ENCODE measurements at places on chromosomes 1 and 21.

DNA sequence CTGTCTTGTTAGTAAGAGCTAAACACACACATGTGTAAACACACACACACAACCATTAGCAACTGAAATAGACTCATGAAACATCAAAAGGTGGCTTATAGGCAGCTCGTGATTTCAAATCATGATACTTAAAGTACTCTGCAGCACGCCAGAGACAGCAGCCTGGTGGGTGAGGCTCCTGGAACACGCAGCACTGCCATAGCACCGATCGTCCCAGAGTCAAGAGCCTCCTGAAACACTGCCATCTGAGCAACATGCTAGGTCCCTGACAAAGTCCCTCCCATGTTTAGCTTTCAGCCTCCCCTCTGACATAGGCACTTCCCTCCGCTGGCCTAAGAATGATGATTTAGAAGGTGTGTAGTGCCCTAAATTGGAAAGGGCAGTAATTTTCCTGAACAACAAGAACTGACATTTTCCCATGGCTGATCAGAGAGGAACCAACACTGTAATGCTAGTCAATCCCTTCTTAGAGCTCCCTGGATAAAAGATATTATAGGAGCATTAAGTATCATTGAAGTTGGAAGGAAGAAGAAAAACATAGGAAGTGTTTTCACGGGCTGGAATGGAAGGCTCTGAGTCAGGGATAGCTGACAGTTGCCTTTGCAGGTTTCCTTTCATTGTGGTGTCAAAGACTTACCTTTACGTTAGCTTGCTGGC is 14.1 kb upstream of the DPT start:
- DNase-seq = no peak

GRCh38 chr1:153734396-153735089 is 6.7 kb downstream of the INTS3 start:
- DNase-seq = peak; percentile 18

DNA sequence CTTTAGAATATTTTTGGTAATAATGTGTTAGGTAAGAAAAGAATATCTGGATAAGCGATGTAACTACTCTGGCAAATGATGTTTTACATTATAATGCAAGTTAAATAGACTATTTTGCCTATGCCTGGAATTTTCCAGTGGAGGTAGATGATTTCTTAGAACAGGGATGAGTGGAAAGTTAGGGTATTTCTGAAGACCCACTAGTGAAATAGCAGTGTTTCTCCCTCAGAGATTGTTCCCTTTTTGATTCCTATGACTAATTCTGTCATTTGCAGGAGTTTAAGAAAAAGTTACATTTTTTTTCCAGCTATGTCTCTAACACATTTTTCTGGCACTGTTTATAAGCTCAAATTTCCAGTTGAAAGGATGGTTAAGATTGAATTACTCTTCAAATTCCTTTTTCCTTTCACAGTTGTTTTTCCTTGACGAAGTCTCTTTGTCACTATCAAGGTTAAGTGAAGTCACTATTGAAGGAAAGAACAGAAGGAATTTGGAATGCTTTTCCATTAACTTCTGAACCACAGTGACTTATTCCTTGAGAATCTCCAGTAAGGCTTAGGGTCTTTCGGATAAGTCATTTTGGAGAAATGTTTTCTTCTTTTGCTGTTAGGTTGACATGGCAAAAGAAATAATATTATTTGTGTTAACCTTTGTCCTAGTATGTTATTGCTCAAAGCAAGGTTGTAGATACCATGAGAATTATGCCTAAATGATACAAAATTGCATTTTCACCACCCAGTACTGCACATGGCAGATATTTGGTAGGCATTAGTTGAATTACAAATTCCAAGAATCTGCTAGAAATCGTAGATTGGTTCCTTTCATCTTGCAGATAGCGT is 42.9 kb upstream of the ZNF326 start:
- DNase-seq = no peak

GRCh38 chr21:25848309-25848708 is 113.5 kb downstream of the GABPA start:
- DNase-seq = no peak

GRCh38 chr1:147089457-147089856 is 82.8 kb downstream of the PRKAB2 start:
- DNase-seq = no peak

DNA sequence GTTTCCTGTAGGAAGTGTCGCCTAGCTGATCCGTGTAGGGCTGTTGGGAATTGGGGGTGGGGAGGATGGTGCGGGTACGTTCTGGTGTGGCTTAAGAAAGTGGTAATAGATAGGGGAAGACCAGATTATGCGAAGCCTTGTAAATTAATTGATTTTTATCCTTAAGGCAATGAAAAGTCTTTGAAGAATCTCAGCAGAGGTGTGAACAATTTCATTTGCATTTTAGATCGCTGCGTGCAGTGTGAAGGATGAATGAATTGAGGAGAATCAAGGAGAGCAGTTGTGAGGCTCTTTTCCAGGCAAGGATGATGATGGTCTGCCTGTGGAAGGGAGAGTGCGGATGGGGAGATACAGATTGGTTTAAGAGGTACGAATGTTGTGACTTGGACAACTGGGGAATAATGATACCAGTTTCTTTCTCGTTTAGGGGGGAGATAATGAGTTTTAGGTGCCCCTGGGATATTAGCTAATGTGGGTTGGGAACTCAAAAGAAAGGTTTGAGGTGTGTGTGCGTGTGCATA is 813 bp upstream of the DEDD start:
- DNase-seq = no peak

DNA sequence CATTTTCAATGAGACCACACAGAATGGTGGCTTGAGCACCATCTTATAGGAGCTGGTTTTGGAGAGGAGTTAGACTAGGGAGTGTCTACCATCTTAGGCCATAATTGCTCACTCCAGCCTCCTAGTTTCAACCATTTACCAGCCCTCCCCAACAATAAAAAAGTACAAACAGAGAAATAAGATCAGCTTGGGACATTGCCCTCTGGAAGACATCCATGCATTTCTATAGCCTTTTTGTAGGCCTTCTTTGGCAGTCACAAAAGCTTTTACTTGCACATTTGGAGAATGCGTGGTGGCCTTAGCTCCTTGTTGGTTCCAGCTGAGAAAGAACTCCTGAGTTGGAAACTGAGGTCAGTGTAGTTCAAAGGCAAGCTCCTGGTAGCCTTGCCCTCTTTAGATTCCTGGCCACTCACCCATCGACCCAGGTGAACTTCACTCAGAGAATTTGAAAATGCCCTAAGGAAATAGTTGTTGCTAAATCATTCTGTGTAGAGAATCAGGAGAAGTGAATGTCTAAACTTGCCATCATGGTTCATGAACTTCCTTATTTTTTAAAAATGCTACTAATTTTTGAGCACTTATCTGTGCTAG is 301.7 kb upstream of the PROX1 start:
- no peak for DNase-seq

- peak; percentile 63 for DNase-seq
Observed at GRCh38 chr1:74689621-74690363, 16.2 kb upstream of the ERICH3 start.

DNA sequence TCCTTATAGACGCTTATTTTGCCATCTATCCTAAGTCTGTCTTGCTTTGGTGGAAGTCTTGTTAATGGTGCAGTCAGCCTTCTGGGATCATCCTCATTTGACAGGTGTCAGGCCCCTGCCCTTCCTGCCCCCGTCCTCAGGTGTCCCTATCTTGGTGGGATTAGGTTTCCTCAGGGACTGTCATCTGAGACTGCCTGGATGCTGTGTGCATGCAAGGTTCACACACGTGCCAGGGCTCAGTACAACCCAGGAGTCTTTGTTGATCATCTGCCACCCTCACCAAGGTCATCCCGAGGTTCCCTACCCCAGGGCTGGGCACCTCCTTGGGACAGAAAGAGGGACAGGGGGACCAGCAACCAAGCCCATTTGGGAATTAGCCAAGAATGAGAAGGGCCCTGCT is 18.0 kb downstream of the PADI2 start:
- DNase-seq = no peak

DNA sequence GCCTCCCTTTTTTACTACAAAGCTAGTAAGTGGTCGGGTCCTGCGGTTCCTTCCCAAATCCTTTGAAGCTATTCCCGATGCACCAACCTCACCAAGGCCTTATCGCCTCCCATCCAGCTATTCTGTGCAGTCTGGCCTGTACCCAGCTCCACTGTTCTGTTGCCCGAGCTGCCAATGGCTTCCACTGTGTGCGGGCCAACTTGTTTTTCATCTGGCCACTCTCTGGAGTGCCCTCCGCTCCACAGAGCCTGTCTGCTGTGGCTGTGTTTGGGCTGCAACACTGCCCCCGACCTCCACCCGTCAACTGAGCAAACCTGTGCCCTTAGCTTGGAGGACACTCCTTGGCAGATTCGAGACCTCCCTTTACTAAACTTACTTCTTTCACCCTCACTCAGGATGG is 125.0 kb downstream of the KIAA0319L start:
- DNase-seq = no peak

- DNase-seq = no peak
Observed at GRCh38 chr1:92536211-92536979, 49.7 kb upstream of the GFI1 start.

GRCh38 chr1:53763911-53764310 is 24.9 kb upstream of the GLIS1 start:
- DNase-seq = no peak

DNA sequence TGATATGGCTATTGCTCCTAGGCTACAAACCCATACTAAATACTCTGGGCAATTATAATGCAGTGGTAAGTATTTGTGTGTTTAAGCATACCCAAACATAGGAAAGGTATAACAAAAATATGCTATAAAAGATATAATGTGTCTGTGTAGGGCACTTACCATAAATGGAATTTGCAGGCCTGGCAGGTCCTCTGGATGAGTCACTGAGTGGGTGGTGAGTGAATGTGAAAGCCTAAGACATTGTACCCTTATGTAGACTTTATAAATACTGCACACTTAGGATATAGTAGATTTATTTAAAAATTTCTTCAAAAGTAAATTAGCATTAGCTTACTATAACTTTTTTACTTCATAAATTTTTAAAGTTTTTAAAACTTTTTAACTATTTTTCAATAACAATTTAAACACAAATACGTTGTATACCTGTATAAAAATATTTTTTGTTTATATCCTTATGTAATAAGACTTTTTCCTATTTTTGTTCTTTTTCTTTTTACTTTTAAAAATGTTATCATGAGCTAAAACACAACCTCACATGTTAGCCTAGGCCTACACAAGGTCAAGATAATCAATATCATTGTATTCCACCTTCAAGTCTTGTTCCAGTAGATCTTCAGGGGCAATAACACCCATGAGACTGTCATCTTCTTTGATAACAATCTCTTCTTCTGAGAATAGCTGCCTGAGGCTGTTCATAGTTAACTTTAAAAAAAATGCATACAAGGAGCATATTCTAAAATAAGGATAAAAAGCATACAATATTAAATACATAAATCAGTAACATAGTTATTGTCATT is 306.3 kb upstream of the RGS18 start:
- DNase-seq = no peak

DNA sequence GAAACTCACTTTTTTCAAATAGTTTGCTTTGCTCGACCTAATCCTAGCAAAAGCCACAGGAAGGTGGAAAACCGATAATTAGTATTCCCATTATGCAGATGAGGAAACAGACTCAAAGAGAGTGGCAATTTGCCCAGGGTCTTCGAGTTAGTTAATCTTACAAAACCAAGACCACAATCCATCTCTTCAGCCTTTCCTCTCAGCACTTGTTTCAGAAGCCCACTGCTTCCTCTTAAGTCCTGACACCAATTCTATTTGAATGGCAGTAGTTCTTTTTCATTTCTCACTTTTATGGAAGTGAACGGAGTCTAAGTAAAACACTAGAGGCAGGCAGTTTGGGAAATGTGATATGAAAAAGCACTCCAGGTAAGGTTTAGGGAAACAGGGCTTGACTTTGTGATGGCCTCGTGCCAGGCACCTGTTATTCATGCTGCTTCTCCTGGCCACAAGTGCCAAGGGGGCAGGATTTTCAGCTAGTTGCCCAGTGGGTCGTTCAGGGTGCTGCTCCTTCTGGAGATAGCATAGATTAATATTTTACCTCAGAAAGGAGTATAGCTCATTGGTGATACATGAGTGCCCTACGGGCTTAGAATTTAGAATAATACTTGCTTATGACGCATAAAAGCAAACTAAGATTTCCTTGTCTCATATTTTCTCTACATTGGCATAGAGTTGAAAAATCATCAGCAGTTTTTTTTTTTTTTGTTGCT is 76.6 kb upstream of the NRIP1 start:
- DNase-seq = no peak

DNA sequence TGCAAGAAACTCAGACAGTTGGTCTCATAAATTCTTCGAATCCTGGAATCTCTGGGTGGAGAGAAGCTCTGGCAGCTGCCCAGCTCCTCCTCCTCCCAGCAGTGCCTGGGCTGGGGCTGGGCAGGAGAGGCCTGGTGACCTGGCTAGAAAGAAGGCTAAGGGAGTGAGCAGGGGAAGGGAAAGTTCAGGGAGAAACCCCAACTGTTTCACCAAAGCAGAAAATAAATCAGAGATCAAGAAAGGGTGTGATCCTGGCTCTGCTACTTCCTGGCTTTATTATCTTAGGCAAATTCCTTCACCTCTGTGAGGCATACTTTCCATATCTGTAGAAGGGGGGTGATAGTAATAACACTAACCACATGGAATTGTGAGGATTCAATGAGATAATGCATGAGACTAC is 8.8 kb upstream of the COL16A1 start:
- DNase-seq = no peak

- DNase-seq = no peak
Observed at GRCh38 chr1:156347331-156347730, 9.0 kb downstream of the TSACC start.

DNA sequence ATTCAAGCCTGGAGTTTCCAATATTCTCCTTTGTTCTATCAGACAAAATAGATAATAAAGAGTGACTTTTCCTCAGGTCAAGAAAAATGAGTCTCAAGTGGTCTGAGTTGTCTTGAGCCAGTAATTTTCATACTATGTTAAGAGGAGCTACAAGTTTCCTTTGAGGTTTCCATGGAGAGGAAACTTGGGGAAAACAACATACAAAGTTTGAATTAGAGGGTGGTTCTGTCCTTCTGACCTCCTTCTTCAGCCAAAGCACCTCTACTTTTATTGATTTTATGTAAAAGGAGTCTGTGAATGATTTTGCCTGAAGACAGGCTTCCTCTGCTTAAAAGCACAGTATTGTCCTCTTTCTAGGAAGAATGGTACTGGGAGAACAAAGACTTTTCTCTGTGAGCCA is 497.2 kb upstream of the PKN2 start:
- no peak for DNase-seq

GRCh38 chr1:181497870-181498269 is 14.6 kb downstream of the CACNA1E start:
- DNase-seq = no peak

- no peak for DNase-seq
Observed at GRCh38 chr1:209106237-209106741, 477.2 kb upstream of the CAMK1G start.

DNA sequence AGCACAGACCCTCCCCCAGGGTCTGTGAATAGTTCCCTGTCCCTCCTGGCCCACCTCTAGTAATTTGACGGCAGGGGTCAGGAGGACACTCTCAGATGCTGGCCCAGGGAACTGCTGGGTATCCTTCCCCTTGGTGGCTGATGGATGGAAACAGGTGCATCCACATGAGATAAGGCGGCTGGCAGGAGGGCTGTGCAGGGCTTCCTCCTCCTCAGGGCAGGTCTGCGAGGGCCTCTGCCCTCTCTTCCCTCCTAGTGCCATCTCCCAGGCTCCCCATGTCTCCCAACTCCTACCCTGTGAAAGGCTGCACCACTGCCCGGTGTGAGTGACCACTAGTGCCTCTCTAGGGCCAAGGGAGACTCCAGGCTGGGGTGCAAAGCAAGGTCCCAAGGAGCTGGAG is 123.9 kb downstream of the GLIS1 start:
- DNase-seq = no peak

- peak; percentile 51 for DNase-seq
Observed at GRCh38 chr1:175373786-175374623, 181.4 kb upstream of the KIAA0040 start.

Measured in NB4 (cell line).